ENCODE measurements at places on chromosomes 7 and 10. TPM values are rescaled to one million over a fixed set of nuclear protein-coding genes. Genes with fewer than 3 reads are reported as not detected.

The PNLIP gene
- polyA plus RNA-seq, result 0.12 TPM

The NUP42 gene
- polyA plus RNA-seq, result 57.9 TPM

The KLF14 gene
- 0.18 TPM for polyA plus RNA-seq

The GOLGA7B gene
- 3.9 TPM for polyA plus RNA-seq

The GPR26 gene
- polyA plus RNA-seq, result 0.16 TPM

The ABCC2 gene
- 94.3 TPM for polyA plus RNA-seq

The TAS2R5 gene
- 6.6 TPM for polyA plus RNA-seq

The ELMO1 gene
- 9.5 TPM for polyA plus RNA-seq

The ERV3-1 gene
- 33.4 TPM for polyA plus RNA-seq

The ZNF487 gene
- polyA plus RNA-seq, result 9.3 TPM

The VAX1 gene
- not detected for polyA plus RNA-seq

The IQUB gene
- polyA plus RNA-seq, result 0.58 TPM

The OR2A42 gene
- polyA plus RNA-seq, result 0.34 TPM

The SH2B2 gene
- polyA plus RNA-seq, result 1.6 TPM

The IL6 gene
- 2.1 TPM for polyA plus RNA-seq

The CHST3 gene
- 4.7 TPM for polyA plus RNA-seq

The EBLN1 gene
- not detected for polyA plus RNA-seq

The ST8SIA6 gene
- polyA plus RNA-seq, result 3.0 TPM

The VSTM2A gene
- polyA plus RNA-seq, result 2.7 TPM

The FAM25C gene
- polyA plus RNA-seq, result not detected

The ARL5B gene
- polyA plus RNA-seq, result 39.1 TPM

The SFXN2 gene
- polyA plus RNA-seq, result 27.3 TPM
